ENCODE measurements at places on chromosomes 2 and 18. TPM values are rescaled to one million over a fixed set of nuclear protein-coding genes. Genes with fewer than 3 reads are reported as not detected.

GULP1 gene
- total RNA-seq = 57.0 TPM

SLC4A3 gene
- 2.4 TPM for total RNA-seq

LDLRAD4 gene
- total RNA-seq = 2.7 TPM

DIS3L2 gene
- total RNA-seq = 14.6 TPM

DSC3 gene
- 1.8 TPM for total RNA-seq

TRAK2 gene
- total RNA-seq = 12.7 TPM

CPO gene
- total RNA-seq = not detected

ARMC9 gene
- total RNA-seq = 19.0 TPM

KIAA2012 gene
- total RNA-seq = not detected

UGT1A3 gene
- total RNA-seq = 0.13 TPM

COLEC11 gene
- total RNA-seq = 0.67 TPM

DNER gene
- total RNA-seq = 8.5 TPM

ACVR1C gene
- not detected for total RNA-seq

REEP1 gene
- total RNA-seq = 1.3 TPM

VWA3B gene
- 0.43 TPM for total RNA-seq

TMEM169 gene
- total RNA-seq = 0.37 TPM

LIMS2 gene
- 5.2 TPM for total RNA-seq

CD226 gene
- total RNA-seq = 0.06 TPM

TRIM43 gene
- not detected for total RNA-seq

SLC5A7 gene
- not detected for total RNA-seq

CXCR2 gene
- not detected for total RNA-seq

GREB1L gene
- total RNA-seq = 2.3 TPM

NGEF gene
- 19.1 TPM for total RNA-seq

BBS5 gene
- 5.6 TPM for total RNA-seq

PDE6D gene
- 22.1 TPM for total RNA-seq

REG1B gene
- total RNA-seq = not detected

SLC38A11 gene
- total RNA-seq = not detected
